Activated CD8-positive, alpha-beta memory T cell treated with anti-CD3 and anti-CD28 coated beads, Interleukin-2, amount 50 U/mL, for 48 hours (primary cell): ENCODE measurements at places on chromosomes 16 and 17.

GRCh38 chr16:12110361-12111107, 134.0 kb downstream of the SNX29 start:
- no peak for DNase-seq

- DNase-seq: no peak
Measured at GRCh38 chr16:88706965-88707826, 893 bp downstream of the CTU2 start.

- DNase-seq: peak; percentile 91
Measured at GRCh38 chr16:87850009-87851006, 19.0 kb downstream of the SLC7A5 start.

GRCh38 chr17:10614536-10615155, 42.5 kb downstream of the MYH3 start:
- DNase-seq: no peak

DNA sequence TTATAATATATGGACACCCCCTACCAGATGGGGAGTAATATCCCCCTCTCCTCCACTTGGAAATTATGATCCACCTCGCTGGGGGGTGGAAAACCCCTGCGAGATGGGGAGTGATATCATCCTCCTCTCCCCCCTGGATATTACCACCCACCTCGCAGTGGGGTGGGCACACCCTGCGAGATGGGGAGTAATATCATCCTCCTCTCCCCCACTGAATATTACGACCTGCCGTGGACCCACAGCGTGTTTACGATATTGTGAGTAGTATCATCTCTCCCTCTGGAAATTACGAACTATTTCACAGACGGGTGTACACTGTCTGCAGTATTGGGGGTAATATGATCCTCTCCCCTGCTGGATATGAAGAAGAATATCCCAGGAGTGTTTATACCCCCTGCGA, 228.3 kb upstream of the WSCD1 start:
- DNase-seq: no peak

DNA sequence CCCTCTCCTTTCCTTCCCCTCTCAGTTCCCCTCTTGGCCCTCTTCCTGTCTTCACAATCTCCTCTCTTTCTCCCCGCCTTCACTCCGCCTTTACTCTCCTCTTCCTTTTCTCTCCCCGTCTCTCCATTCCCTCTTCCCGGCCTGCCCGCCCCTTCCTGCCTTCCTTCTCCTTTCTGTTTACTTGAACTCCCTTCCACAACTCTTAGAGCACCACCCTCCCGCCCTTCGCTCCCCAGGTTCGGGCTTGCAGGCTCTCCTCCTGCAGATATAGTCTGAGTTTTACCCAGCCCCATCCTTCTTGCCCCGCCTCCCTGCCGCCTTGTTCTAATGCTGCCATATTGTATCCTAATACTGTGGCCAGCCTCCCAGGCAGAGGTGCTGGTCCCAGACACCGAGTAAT, 201.5 kb upstream of the N4BP1 start:
- no peak for DNase-seq
